ENCODE measurements at places on chromosomes 16 and 17.

- DNase-seq, result no peak
Observed at GRCh38 chr17:42706732-42707131, 24.4 kb downstream of the CNTNAP1 start.

- DNase-seq, result no peak
Observed at GRCh38 chr16:47523342-47524006, 62.3 kb downstream of the PHKB start.

GRCh38 chr17:79626156-79626890, 15.5 kb upstream of the RBFOX3 start:
- DNase-seq, result no peak

DNA sequence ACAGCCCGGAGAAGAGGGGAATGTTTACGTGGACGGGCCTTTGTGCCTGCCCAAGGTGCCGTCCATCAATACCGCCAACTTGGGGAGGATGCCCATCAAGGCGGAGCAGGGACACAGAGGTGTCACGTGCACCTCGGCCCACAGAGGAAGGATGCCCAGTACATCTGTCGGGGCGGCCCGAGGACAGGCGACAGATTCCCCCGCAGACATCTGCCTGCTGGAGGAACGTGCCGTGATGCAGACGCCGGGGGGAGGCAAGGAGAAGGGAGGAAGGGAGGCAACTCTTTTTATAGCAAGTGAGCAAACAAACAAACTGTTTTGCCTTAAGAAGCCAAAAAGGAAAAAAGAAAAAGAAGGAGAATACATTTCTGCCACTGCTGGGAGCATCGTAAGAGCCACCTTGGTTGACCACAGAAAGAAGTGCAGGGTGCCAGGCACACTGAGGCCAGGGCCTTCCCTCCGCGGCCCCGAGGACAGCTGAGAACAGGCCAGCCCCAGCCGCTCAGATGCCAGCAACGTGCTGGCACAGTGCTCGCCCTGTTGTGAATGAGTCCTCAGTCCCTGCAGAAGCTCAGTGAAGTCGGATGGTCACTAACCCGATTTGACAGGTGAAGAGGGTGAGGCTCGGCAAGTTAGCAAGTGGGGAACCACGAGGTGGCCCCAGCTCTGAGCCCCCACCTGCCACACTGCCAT, 146.4 kb downstream of the RBFOX3 start:
- DNase-seq, result peak; percentile 95

GRCh38 chr17:27466743-27467375, 10.6 kb downstream of the KSR1 start:
- no peak for DNase-seq

DNA sequence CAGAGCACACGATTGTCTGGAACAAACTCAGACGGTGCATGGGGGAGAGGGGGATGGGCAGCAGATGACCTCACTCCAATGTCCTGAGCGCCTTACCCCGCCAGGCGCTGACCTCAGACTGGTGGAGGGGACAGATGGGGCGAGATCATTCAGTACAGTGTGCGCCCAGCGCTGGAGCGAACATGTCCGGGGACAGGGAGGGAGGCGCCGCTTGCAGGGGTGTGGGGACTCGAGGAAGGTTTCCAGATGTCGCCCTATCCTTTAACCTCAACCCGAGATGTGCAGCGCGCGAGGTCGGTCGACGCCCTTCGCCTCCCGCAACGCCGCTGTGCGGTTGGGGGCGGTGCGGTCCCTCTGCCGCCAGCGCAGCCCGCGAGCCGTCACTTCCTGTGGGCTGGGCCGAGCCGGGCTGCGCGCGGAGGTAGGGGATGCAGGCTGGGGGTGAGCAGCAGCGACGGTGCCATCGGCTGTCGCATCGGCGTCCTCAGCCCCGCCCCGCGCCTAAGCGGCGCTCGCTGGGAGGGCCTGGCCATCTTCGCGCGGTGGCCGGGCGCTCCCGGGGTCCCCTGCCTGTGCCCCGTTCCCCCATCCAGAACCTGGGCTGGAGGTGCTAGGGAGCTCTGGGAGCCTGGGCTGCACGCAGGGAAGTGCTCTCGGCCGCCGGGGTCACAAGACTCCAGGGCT, 5.3 kb upstream of the CDR2L start:
- DNase-seq, result peak; percentile 97
